ENCODE measurements at places on chromosomes 4 and X. TPM values are rescaled to one million over a fixed set of nuclear protein-coding genes. Genes with fewer than 3 reads are reported as not detected.

GRCh38 chr4:23297327-23297726 is 592.5 kb downstream of the PPARGC1A start:
- no peaks in the 10 kb centered on the region for H3K4me1 ChIP-seq
- H3K36me3 ChIP-seq, result no peaks in the 10 kb centered on the region
- no peak overlapping the region for H3K27ac ChIP-seq

DNA sequence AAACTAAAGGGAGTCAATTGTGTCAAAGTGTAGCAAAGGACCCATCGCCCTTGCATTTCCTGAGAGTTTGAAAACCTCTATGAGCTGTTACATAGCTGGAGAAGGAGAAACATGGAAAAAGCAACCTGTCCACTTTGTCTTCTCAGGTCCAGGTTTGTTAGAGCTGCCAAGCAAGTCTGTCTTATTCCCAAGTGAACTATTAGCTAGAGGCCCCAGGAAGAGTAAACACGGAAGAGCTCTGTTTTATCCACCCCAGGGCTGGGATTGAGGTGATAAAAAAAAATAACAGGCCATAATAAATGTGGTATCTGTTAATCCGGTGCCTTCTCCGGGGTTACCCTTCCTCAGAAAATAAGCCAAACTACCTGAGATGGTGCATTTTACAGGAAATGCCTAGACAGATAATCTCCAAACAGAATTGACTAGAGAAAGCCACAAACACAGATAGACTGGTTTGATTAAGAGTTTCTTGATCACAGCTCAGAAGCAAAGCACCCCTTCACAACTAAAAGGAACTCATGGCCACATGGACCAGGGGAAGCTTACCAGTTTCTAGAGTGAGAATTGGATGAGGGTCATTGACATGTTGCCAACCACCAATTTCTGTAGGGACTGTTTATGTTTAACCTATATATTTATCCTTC is 35.9 kb upstream of the RELL1 start:
- no peak overlapping the region for H3K27ac ChIP-seq
- DNase-seq, result no peak
- H3K36me3 ChIP-seq, result no peaks in the 10 kb centered on the region
- H3K4me1 ChIP-seq, result no peaks in the 10 kb centered on the region
- H3K4me3 ChIP-seq, result no peak overlapping the region

DNA sequence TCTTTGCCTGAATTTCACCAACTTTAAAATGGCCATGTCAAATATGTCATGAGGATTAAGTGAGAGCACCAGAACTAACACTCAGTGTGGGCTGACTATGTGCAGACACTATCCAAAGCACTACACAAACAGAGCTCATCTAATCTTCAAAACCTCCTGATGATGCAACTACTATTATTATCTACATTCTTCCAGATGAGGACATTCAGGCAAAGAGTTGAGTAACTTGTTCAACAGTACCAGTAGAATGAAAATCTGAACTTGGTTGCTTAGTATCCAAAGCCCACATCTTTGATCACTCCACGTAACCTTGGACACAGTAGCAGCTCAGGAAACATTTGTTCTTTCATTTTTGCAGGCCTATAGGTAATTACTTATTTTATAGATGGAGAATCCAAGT is 90.1 kb downstream of the ATP8A1 start:
- H3K27me3 ChIP-seq, result no peaks in the 10 kb centered on the region
- no peak overlapping the region for H3K4me3 ChIP-seq
- H3K4me1 ChIP-seq, result no peaks in the 10 kb centered on the region
- DNase-seq, result no peak

GRCh38 chr4:177237291-177237690 is 72.4 kb upstream of the NEIL3 start:
- DNase-seq, result no peak
- peaks cover 7% of the 10 kb centered on the region for H3K4me1 ChIP-seq
- H3K27ac ChIP-seq, result no peak overlapping the region
- no peaks in the 10 kb centered on the region for H3K27me3 ChIP-seq

- no peak overlapping the region for H3K27ac ChIP-seq
- H3K36me3 ChIP-seq, result no peaks in the 10 kb centered on the region
- no peaks in the 10 kb centered on the region for H3K27me3 ChIP-seq
- no peaks in the 10 kb centered on the region for H3K4me1 ChIP-seq
- no peak for DNase-seq
- H3K4me3 ChIP-seq, result no peak overlapping the region
These were observed 34.2 kb downstream of the OCRL start for GRCh38 chrX:129574214-129574613.

The SNCA gene
- total RNA-seq, result 13.0 TPM

DNA sequence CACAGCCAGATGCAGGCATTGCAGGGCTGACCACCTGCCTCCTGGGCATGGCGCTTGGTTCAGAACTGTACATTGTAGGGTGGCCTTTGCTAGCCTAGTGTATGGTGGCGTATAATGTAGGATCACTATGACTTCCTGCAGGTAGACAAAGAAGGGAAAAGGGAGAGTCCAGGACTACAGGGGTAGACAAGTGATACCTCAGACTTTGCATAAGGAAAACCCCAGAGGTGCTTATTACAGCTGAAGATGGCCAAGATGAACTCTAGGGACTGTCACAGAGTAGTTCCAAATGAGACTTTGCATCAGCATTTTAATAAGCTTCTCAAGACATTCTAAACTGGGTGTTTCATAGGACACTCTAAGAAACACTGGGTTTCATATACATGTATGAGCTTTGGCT is 116.4 kb upstream of the PUDP start:
- H3K4me3 ChIP-seq, result no peak overlapping the region
- H3K27me3 ChIP-seq, result no peaks in the 10 kb centered on the region
- DNase-seq, result no peak
- no peak overlapping the region for H3K27ac ChIP-seq

The ZCCHC18 gene
- 4.4 TPM for total RNA-seq

- H3K36me3 ChIP-seq, result no peaks in the 10 kb centered on the region
- H3K4me1 ChIP-seq, result no peaks in the 10 kb centered on the region
- H3K4me3 ChIP-seq, result no peak overlapping the region
- H3K27me3 ChIP-seq, result no peaks in the 10 kb centered on the region
- no peak for DNase-seq
These were observed 27.3 kb downstream of the PITX2 start for GRCh38 chr4:110595583-110595982.

The SATL1 gene
- 0.14 TPM for total RNA-seq

The MAB21L2 gene
- total RNA-seq, result not detected

The UGT2B11 gene
- not detected for total RNA-seq

DNA sequence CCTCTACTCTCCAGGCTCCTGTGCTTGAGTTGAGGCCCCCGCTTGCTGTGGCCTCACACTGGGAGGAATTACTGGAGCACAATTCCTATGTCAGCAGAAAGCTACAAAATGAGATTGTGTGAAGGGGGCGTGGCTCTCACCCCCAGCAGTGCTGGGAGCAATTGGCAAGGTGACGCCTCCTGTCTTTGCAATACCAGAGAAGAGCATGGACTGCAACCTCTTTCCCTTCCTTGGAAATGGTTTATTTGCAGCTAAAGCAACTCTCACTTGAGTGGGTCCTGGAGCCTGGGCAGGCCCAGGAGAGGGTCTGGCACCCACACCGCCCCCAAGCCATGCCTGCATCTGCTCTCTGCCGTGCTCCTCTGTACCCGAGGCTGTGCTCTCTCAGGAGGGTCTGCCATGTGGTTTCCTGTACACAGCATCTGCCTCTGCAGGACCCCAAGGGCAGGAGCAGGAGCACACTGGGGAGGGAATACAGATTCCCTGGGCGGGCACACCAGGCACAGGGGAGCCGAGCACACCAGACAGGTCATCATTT is 32.9 kb upstream of the HGFAC start:
- DNase-seq, result no peak
- no peak overlapping the region for H3K4me3 ChIP-seq
- H3K27ac ChIP-seq, result no peak overlapping the region
- H3K4me1 ChIP-seq, result no peaks in the 10 kb centered on the region
- no peaks in the 10 kb centered on the region for H3K27me3 ChIP-seq

DNA sequence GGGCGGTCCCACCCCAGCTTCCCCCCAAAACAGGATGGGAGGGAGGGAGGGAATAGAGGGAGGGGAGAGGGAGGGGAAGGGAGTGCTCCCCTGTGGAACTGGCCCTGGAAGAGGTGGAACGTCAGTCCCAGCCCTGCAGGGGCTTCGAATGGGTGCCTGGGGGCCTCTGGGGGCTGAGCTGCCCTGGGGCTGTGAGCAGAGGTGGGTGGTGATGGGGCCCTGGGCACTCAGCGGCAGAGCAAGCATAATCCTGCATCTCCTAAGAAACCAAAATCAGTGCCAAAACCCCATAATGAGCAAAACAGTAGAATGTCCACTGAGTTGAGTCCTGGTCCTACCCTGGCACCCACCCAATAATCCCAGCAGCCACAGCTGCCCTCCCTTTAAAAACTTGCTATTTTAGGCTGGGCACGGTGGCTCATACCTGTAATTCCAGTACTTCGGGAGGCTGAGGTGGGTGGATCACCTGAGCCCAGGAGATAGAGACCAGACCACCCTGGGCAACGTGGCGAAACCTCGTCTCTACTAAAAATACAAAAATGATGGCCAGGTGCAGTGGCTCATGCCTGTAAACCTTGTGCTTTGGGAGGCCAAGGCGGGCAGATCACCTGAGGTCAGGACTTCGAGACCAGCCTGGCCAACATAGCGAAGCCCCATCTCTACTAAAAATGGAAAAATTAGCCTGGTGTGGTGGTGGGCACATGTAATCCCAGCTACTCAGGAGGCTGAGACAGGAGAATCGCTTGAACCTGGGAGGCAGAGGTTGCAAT is 11.1 kb downstream of the DOK7 start:
- no peaks in the 10 kb centered on the region for H3K36me3 ChIP-seq
- H3K27me3 ChIP-seq, result peaks cover 22% of the 10 kb centered on the region
- H3K27ac ChIP-seq, result no peak overlapping the region
- H3K4me1 ChIP-seq, result no peaks in the 10 kb centered on the region
- DNase-seq, result no peak
- no peak overlapping the region for H3K4me3 ChIP-seq

DNA sequence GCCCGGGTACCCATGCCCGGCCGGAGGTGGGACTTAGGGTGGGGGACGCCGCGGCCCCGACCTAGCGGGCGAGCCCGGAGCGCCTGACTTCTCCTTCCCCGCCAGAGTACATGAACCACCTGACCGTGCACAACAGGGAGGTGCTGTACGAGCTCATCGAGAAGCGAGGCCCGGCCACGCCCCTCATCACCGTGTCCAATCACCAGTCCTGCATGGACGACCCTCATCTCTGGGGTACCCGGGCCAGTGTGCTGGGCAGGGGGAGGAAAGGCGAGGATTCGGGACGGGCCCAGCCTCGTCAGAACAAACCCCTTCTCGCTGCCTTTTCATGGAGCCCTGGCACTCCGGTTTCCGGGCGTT is 622 bp downstream of the TAFAZZIN start:
- no peak overlapping the region for H3K27ac ChIP-seq
- no peaks in the 10 kb centered on the region for H3K27me3 ChIP-seq
- peak overlapping the region; percentile 67 for H3K4me3 ChIP-seq
- peaks cover 8% of the 10 kb centered on the region for H3K4me1 ChIP-seq

The ATOH1 gene
- total RNA-seq, result 0.69 TPM

The NUDT6 gene
- total RNA-seq, result 4.4 TPM

DNA sequence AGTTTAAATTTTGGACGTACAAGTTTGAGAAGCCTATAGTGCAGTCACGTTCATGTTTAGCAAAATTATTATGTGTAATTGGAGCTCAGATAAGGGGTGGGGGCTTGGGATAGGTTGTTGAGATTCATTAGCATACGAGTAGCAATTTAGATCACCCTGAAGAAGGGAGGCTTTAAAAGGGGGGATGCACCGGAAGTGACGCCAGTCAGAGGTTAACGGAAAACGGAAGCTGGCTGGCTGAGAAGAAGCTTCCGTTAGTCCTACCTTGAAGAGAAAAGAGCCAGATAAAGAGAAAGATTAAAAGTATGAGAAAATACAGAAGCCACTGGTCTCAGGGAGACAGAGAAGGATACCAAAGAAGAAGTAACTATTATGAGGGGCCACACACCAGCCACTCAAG is 1.1 kb upstream of the NXT2 start:
- no peak overlapping the region for H3K27ac ChIP-seq
- DNase-seq, result no peak
- no peak overlapping the region for H3K4me3 ChIP-seq
- no peaks in the 10 kb centered on the region for H3K27me3 ChIP-seq
- no peaks in the 10 kb centered on the region for H3K4me1 ChIP-seq

The NUP62CL gene
- total RNA-seq, result 11.2 TPM

DNA sequence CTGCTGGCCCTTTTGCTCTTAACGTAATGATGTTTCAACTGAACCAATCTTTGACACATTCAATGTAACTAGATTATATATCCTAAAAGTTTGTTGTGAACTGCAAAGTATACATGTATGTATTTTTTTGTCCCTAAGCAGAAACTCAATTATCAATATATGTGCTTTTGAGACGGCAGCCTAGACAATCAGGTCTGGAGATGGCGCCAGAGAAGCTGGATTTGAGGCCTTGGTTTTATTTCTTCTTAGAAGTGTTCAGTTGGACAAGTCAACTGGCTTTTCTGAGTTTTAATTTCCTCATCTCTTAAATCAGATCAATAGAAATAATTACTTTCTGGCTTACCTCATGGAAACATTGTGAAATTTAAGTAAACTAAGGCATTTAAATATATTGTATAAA is 62.5 kb downstream of the DCAF8L1 start:
- no peaks in the 10 kb centered on the region for H3K27me3 ChIP-seq
- H3K4me3 ChIP-seq, result no peak overlapping the region
- H3K4me1 ChIP-seq, result no peaks in the 10 kb centered on the region
- H3K27ac ChIP-seq, result no peak overlapping the region
- peak; percentile 2 for DNase-seq

- peak overlapping the region; percentile 75 for H3K27ac ChIP-seq
- no peak overlapping the region for H3K4me3 ChIP-seq
- H3K36me3 ChIP-seq, result no peaks in the 10 kb centered on the region
These were observed 33.4 kb downstream of the ADGRA3 start for GRCh38 chr4:22482250-22483127.

The SPANXD gene
- total RNA-seq, result not detected

The HS6ST2 gene
- total RNA-seq, result 4.8 TPM
